ENCODE measurements at places on chromosomes 1 and 21.

- DNase-seq = peak; percentile 64
Measured at GRCh38 chr1:8409106-8409505, 91.2 kb downstream of the SLC45A1 start.

DNA sequence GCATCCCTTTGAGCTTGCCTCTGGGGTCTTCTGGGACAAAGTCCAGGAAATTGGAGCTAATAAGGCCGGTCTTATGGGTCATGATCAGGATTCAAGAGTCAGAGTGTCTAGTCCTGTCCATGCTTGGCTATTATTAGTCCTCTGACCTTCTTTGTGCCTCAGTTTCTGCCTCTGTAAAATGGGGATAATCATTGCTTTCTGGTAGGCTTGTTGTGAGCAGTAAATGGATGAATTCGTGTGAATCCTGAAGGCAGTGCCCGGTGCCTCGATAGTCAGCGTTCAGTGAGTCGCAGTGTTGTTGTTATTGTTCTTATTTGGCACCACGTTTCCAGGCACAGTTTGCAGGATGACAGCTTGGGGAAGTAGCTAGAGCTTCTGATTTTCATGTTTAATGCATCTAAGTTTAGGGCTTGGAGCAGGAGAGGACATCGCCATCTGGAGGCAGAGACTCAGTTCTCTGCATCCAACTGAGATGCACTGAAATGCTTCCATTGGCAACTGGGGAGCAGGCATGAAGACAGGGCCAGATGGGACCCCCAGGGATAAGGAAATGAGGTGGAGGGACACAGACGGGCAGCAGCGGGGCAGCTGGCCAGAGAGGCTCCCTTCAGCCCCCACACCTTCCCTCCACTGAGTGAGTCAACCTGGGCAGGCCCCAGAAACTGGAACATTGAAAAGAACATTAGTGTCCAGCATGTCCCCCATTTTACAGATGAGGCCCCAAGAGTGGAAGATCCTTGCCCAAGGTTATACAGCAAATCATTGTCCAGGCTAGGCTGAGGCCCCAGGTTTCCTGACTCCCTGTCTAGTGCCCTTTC, 160.3 kb downstream of the PTPRU start:
- DNase-seq = peak; percentile 32

- DNase-seq = no peak
Measured at GRCh38 chr21:42614811-42615351, 38.5 kb upstream of the PDE9A start.

GRCh38 chr1:246377625-246378153, 129.4 kb downstream of the SMYD3 start:
- no peak for DNase-seq

GRCh38 chr21:35190201-35190701, 141.1 kb upstream of the RUNX1 start:
- DNase-seq = peak; percentile 45

DNA sequence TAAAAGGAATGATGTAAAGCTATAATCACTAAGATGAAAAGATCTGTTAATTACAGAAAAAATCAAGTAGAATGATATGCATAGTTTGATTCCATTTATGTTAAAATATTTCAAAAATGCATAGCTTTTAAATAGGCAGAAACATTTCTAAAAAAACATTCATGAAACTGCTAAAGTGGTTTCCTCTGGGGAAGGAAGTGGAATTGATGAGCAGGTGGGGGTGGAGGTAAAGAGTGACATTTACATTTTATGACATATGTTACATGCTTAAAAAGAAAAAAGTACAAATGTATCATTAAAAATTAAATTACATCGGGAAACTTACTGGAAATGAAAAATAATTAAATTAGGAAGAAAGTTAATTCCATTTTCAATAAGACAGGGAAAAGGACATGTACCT, 42.8 kb upstream of the JAK1 start:
- DNase-seq = no peak

DNA sequence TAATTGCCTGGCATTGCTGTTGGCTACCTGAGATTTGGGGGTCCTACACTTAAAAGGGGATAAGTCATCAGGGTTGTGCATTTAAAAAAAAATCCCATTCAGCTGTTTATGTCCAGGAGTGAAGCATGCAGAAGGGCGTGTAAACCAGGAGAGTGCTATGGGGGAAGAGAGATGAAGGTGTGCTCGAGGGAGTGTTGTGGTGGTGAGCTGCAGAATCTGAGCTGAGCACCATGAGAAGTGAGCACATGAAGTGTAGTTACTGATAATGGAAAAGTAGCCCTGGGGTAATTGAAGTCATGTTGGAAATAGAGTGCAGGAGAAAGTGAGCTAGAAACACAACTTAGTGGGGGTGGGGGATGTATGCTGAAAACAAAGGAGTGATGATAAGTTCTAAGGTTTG, 705 bp downstream of the FCRL1 start:
- DNase-seq = no peak
